ENCODE measurements at places on chromosomes 16 and 17.

GRCh38 chr17:49890077-49890821, 42.4 kb upstream of the TAC4 start:
- DNase-seq, result no peak

GRCh38 chr16:2388875-2389433, 40.3 kb upstream of the CCNF start:
- no peak for DNase-seq

GRCh38 chr16:23498863-23499262, 11.4 kb downstream of the GGA2 start:
- no peak for DNase-seq

GRCh38 chr16:10992797-10993196, 48.4 kb downstream of the CLEC16A start:
- DNase-seq, result peak; percentile 26

GRCh38 chr17:10121971-10122707, 76.3 kb downstream of the GAS7 start:
- no peak for DNase-seq

GRCh38 chr17:28258347-28258887, 60.6 kb upstream of the TMEM97 start:
- DNase-seq, result no peak

DNA sequence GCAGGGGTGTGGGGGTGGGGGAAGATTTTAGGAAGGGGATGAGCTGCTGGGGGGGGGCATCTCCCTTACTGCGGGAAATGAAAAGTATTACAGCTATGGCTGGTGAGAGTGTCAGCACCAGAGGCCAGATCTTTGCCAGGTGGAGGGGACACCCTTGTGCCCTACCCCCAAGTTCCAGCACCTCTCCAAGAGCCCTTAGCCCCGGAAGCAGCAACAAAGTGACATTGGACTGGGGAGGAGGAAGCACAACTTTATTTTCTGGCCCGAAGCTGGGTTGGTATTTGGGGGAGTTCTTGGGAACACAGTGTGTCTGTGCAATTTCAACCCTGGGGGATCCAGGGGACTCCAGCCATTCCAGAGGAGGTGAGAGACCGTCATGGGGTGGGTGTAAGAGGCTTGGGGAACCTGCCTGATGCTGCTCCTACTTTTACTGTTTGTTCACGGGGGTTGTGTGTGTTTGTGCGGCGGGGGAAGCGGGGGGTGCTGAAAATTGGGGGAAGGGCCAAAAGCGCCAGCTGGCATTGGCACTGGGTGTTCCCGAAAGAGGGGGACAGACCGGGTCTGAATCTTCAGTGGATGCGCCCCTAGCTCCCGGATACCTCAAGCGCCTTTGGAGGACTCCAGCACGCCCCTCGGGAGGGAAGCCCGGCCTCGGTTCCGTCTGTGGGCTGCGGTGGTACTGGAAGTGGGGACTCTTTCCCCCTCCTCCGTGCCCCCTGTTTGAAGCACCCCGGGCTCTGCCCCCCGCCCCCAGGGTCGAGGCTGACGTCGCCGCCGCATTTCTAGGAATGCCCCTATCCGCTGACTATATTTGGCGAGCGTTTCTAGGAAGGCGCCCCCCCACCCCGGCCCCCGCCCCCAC, 230.3 kb downstream of the MRTFB start:
- DNase-seq, result no peak

DNA sequence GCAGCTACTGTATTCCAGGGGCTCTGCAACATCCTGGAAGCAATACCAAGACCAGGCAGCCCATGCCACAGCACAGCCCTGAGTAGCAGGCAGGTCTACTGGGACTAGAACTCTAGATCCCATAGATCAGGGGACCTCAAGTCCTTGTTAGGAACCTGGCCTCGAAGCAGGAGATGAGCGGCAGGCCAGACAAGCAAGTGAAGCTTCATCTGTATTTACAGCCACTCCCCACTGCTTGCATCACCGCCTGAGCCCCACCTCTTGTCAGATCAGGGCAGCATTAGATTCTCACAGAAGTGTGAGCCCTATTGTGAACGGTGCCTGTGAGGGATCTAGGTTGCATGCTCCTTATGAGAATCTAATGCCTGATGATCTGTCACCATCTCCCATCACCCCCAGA, 295.7 kb upstream of the TNRC6C start:
- no peak for DNase-seq

GRCh38 chr17:58111676-58112075, 28.5 kb downstream of the DYNLL2 start:
- no peak for DNase-seq

DNA sequence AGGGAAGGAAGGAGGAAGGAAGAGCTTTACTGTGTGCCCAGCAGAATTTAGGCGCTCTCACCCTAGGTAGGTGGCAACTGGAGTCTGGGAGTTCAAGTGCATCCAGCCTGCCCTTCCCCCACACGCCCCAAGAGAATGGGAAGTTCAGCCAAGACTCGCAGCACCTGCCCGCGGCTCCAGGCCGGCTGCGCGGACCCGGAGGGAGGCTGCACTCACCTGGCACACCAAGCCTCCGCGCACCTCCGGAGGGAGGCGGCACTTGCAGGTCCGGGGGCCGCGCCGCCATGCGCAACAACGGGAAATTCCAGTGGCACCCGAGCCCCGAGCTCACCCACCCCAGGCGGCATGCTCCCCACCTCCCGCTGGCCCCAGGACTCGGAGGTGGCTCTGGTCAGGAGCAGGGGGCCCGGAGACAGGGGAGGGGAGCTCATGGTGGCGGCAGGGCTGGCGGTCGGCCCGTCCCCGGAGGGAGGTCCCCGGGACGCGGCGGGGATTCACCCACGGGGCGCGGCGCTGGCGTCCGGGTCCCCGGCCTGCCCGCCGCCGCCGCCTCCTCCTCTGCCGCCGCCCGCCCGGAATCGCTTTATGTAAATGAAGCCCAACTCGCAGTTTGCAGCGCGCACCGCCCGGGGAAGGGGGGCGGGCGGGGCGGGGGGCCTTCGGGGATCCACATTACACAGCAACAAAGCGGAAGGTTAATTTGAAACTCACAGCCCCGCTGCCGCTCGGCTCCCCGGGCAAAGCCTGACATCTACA, at the start of gene ZFHX3:
Gene ZFHX3 (minus strand): TSS at position 593 of the 756 bp plus-strand sequence. CDS start 87,983 bp downstream, outside the sequence.
- peak; percentile 4 for DNase-seq

DNA sequence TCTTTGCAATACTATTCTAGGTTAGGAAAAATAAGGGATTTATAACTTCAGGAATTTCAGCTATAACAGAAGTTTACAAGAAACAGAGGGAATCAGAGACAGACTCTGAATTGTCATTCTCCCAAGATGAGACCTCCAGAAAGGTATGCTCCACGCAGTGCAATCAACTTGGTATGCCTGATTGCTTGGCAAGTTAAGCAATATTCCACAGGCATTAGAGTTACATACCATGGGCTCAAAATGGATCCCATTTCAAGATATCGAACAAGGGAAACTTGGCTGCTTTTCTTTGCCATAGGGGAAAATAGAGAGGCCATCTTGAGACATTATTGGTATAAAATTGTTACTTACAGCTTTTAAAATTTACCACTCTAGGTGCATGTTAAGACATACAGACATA, 615.6 kb upstream of the SOX9 start:
- DNase-seq, result no peak

DNA sequence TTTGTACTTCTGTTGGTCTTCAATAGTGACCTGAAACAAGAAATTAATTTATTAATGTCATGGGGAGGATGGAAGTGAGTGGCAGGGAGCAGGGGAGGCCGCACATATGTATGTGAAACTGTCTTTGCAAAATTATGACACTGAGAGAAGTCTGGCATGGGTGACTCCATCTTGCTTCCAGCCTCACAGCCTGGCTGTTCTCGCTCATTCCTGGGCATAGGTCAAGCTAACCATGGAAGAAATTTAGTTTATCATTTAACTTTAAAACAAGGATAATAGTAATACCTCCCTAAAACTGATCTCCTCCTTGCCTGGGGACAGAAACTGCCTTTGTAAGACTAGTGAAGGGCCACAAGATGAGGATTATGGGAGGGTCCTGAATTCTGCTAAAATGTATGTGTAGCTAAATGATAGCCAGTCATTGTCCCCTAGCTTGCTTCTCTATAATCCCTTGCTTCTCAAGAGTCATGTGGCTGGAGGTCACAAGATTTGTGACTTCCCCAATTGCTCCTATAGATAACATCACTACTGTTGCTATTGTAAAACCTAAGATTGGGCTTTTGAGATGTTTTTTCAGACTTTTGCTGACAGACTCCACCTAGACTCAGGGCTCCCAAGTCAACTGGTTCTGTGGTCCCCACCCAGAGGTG, 126.0 kb downstream of the HS3ST3A1 start:
- peak; percentile 10 for DNase-seq

DNA sequence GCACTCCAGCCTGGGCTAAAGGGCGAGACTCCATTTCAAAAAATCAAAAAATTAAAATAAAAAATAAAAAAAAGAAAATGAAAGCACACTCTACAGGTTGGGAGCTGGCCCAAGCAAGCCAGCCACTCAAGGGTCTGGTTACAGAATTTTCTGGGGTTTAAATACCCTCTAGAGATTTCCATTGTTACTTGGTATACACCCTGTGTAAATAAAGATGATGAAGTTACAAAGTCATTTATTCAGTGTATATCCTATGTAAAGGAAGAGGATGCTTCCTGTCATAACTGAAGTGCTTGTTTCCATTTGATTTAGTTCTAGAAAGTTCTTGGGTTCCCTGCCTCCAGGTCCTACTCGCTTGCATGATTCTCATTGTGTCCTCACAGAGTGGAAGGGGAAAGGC, 79.9 kb upstream of the C17orf78 start:
- no peak for DNase-seq

- DNase-seq, result no peak
These were observed 47.5 kb downstream of the RNF213 start for GRCh38 chr17:80307994-80308691.

- no peak for DNase-seq
These were observed 50.5 kb downstream of the CACNG5 start for GRCh38 chr17:66885417-66885816.

DNA sequence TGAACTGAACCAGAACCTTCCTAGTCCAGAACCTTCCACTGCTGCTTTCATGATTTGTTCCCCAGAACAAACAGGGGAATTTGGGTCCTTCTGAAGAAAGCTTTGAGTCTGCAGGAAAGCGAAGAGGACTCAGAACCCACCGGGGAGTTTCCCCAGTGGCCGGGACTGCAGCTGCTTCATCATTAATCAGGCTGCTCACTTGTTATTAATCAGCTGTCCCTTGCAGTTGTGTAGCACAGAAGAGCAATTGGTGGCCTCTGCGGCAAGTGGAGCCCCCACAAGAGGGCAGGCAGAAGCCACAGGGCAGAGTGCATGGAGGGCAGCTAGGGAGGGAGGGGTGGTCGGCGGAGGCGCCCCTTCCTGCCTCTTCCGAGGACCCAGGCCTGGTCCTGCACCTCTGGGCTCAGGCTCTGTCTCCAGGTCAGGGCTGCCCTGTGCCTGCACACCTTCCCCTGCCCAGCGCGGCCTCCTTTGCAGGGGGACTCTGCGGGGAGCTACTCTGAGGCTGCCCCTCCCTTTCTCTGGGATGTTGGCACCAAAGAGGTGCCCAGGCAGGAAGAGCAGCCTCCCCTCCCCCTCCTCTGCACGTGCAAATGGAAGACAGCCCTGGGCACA, 6.9 kb downstream of the CCL17 start:
- no peak for DNase-seq
